ENCODE measurements at places on chromosomes 11 and 22.

DNA sequence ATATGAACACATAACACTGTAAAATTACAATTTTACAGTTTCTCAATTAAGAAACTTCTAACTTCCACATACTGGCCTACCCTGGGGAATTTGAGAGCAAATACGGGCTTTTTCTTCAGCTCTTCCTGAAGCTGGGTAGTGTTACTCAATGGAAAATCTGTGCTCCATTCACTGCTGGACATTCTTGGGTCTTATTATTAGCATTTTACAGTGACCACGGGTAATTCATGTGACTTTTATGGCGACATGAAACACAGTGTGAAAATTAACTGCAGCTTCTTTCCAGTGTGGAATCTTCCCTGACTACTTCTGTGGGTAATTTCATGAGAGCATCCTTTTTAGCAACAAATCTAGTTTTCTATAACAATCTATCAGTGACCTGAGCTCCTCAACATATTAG lies 423.7 kb upstream of the ANO5 start:
- DNase-seq, result no peak

DNA sequence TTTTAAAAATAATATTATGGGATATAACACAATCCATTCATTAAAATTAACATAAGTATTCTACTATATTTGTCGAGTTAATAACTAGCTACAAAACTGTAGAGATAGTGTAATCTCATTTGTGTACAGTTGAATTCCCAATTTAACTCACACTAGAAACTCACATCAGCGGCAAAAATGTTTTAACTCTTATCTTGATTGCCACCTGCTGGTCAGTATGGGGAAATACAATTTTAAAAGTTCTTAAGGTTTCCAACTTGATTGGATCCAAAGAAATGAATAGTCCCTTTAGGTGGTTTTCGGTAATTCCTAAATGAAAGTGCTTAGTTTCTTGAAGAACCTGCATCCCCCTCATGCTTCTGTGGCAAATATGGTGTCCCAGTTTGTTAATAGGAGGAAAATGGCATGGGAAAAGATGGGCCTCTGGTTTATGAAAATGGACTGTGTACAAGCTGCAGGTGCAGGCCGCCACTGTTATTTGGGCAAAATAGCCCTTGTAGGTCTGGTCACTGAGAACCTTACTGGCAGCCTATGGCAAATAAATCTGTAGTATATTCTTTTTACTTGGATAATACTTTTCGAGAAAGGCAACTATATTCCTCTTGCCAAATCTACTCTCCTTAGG lies 33.7 kb upstream of the SLC17A6 start:
- DNase-seq, result no peak

DNA sequence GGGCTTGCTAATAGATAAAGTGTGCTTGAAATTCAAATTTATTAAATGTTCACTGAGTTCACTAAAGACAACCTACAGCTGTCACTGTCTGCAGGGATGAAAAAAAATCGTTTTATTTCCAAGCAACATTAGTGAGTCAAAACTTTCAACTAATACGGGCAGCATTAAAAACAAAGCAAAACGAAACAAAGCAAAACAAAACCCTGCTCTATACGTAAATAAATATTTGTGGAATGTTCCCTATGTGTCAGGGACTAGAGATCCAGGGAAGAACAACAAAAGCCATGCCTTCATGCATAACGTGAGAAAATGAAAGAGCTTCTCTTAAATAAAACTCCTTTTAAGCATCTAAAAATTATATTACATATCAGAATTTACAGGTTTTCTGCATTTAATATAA lies 553 bp downstream of the NAALAD2 start:
- DNase-seq, result no peak

DNA sequence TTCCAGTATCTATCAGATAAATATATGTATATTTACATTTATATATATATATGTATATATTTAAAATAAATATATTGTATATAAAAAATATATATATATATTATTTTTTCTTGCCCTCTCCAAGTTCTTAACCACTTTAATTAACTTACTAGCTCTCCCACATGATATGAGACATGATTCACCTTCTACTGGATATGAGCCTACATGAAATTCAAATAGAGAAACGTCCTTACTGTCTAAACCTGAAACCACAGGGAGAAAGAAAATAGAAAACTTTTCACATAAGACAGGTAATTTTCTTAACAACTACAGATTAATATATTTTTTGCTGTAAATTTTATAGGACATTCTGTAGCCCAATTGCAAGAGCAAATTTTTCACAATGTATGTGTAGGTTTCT lies 391.6 kb downstream of the ETS1 start:
- DNase-seq, result no peak

DNA sequence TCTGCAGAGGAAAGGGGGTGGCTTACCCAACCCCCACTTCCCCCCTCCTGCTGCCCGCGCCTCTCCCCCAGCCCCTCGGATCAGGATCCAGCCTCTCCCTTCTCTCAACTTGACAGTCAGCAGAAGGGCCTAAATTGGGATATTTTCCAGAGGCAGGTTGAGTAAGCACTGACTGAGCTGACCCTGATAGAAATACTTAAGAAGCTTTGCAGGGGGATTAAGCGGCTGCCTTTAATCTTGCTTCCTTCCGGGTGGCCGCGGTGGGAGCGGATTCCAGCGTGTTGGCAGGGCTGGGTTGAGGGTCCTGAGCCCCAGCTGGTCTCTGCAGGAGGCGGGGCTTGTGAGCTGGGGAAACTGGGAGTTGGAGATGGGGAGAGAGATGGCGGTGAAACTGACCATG lies 445.2 kb downstream of the NTM start:
- peak; percentile 24 for DNase-seq

- no peak for DNase-seq
These were observed 41.0 kb upstream of the CTSC start for GRCh38 chr11:88378422-88379066.

- DNase-seq, result no peak
These were observed 1421.9 kb downstream of the BRD1 start for GRCh38 chr22:48405741-48406140.

- DNase-seq, result no peak
These were observed 2.2 kb downstream of the RIN1 start for GRCh38 chr11:66333896-66334604.

GRCh38 chr11:18394928-18395734 lies 768 bp downstream of the LDHA start:
- no peak for DNase-seq

DNA sequence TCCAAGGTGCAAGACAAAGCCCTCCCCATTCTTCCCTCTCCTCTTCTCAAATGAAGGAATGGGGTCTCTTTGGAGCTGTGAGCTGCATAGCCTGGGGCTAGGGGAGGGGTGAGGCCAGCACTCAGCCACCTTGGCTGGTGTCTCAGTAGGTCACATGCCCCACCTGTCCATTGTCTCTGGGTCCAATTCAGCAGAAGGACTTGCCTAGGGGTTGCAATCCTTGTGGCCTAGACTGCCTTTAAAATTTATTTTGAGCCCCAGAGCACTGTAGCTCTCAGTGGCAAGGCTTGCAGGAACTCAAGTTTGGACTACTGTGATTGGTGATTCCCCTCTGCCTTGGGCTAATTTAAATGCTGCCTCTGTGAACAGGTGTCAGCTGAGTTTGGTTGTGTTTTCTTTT lies 336.7 kb downstream of the DDX10 start:
- DNase-seq, result no peak

GRCh38 chr11:63511048-63511748 lies 5.3 kb downstream of the LGALS12 start:
- DNase-seq, result no peak

- peak; percentile 70 for DNase-seq
These were observed 1404.8 kb downstream of the TBC1D22A start for GRCh38 chr22:48167238-48167637.

GRCh38 chr11:94519478-94520084 lies 7.3 kb downstream of the C11orf97 start:
- DNase-seq, result no peak

DNA sequence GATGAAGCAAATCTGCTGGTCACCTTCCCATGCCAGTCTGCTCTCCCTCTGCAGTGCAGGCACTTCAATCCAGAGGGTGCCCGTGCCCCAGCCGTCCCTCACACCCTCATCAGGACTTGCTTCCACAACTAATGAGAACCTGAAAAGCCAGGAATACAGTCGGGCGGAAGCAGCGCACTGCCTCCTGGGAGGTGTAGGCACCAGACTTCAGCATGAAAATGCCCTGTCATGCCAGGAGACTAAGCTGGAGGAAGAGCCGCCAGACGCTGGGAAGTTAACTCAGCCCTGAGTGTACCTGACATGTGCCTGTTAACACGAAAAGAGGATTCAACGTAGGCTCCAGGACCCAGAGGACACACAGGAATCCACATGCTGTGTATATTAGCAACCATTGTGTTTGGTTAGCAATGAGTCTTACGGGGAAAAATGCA lies 40.1 kb upstream of the FLI1 start:
- peak; percentile 12 for DNase-seq

GRCh38 chr22:42905702-42906183 lies 48.7 kb upstream of the ARFGAP3 start:
- DNase-seq, result no peak

DNA sequence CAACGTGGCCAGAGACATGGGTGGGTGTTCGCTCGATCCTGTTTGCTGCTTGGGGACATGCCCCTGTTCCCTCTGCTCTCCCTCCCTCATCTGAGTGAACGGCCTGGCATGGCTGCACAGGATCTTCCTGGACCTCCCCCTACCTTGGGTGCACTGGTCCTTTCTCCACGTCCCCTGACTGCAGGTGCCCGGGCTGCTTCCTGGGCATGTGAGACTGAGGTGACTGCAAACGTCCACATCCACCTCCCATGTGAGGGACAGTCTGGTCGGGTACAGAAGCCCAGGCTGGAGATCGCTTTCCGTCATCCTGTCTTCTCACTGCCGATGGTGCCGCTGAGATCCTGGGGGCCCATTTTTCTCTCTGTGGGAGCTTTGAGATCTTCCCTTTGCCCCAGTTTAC lies 11.8 kb downstream of the SULT4A1 start:
- no peak for DNase-seq

DNA sequence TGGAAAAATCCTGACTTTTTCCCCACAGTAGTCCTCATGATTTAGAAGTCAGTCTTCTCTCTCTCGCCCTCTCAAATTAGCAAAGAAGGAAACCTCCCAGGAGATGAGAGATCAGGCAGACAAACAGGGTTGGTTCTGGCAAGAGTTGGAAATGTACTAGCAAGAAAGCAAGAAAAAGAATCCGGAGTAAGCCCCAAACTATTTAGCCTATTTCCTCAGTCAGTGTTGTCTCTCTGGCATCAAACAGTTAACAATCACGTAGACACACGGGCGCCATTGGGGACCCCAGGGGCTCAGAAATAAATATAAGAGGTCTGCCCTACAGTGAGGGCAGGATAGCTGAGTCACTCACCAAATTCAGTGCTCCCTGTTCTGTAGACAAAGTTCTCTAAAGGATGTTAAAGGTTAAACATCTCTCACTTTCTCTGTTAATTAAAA lies 4.7 kb downstream of the C11orf52 start:
- DNase-seq, result no peak

DNA sequence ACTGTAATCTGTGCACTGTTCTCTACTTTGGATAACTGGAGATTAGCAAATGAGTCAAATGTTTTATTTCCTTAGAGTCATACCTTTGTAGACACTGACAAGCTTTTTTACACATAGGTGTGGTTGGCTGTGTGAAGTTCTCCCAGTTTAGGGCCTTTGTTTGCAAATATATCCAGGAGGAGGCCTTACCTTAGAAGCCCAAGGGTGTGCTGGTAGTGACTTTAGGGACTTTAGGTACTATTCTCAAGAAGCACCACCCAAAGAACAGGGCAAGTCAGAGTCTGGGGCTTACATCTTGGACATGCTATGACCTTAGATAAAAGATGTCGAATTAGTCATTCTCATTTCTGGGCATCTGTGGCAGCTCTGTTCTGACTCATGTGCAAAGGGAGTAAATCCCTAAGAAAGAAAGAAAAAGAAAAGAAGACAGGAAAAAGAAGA lies 4.8 kb upstream of the FAR1 start:
- DNase-seq, result no peak

DNA sequence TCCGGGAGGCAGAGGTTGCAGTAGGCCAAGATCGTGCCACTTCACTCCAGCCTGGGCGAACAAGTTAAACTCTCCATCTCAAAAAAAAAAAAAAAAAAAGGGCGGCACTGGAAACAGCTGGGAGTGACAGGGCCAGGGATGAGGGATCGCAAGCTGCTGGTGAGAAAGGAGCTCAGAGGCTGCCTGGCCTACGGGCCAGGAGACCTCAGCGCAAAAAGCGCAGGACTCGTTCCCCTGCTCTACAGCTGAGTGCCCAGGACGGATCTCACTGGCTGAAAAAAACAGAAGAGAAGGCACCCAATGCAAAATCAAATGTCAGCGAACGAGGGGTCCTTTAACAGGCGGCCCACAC lies 650 bp upstream of the NUP50 start:
- peak; percentile 34 for DNase-seq

DNA sequence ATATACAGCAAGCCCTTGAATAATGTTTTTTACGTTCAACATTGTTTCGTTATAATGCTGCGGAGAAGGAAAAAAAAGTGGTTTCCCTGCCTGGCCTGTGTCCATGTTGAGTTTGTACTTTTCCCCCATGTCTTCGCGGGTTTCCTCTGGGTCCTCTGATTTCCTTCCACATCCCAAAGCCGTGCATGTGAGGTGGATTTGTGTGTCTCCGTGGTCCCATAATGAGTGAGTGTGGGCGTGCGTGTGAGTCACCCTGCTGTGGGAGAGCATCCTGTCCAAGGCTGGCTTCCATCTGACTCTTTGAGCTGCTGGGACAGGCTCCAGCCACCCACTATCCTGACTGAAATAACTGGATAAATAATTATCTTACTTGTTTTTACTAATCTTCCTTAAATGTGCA lies 29.6 kb upstream of the SNX19 start:
- no peak for DNase-seq
